Nasal cavity respiratory epithelium epithelial cell of viscerocranial mucosa (primary cell): ENCODE measurements at places on chromosomes 1 and 21. TPM values are rescaled to one million over a fixed set of nuclear protein-coding genes. Genes with fewer than 3 reads are reported as not detected.

The C1QC gene
- not detected in 2 replicates for total RNA-seq

The LRRC71 gene
- not detected in 2 replicates for total RNA-seq

The RGL1 gene
- total RNA-seq, result 0.68 and 3.3 TPM in 2 replicates

The VANGL2 gene
- 3.1 and 25.8 TPM in 2 replicates for total RNA-seq

The NR0B2 gene
- total RNA-seq, result not detected in 2 replicates

The TMEM39B gene
- total RNA-seq, result 2.4 and 4.5 TPM in 2 replicates

The LCE1E gene
- not detected in 2 replicates for total RNA-seq

The RAP1GAP gene
- 2.6 and 4.1 TPM in 2 replicates for total RNA-seq

The LHX8 gene
- total RNA-seq, result not detected in 2 replicates

The KRTAP19-1 gene
- not detected in 2 replicates for total RNA-seq

The LIN28A gene
- total RNA-seq, result not detected in 2 replicates

The LAD1 gene
- 155 and 157 TPM in 2 replicates for total RNA-seq

The KRTAP19-3 gene
- not detected in 2 replicates for total RNA-seq

The LAMC1 gene
- total RNA-seq, result 233 and 290 TPM in 2 replicates

The CAMK2N1 gene
- 6.9 and 7.2 TPM in 2 replicates for total RNA-seq

The AMY1A gene
- total RNA-seq, result not detected in 2 replicates

The ESPN gene
- 2.4 and 43.2 TPM in 2 replicates for total RNA-seq

The ZBTB7B gene
- 57.8 and 70.3 TPM in 2 replicates for total RNA-seq

The NLRP3 gene
- total RNA-seq, result not detected in 2 replicates
